Activated CD4-positive, CD25-positive, alpha-beta regulatory T cell treated with anti-CD3 and anti-CD28 coated beads, Interleukin-2, amount 50 U/mL, for 16 hours (primary cell): ENCODE measurements at places on chromosomes 3 and 15.

DNA sequence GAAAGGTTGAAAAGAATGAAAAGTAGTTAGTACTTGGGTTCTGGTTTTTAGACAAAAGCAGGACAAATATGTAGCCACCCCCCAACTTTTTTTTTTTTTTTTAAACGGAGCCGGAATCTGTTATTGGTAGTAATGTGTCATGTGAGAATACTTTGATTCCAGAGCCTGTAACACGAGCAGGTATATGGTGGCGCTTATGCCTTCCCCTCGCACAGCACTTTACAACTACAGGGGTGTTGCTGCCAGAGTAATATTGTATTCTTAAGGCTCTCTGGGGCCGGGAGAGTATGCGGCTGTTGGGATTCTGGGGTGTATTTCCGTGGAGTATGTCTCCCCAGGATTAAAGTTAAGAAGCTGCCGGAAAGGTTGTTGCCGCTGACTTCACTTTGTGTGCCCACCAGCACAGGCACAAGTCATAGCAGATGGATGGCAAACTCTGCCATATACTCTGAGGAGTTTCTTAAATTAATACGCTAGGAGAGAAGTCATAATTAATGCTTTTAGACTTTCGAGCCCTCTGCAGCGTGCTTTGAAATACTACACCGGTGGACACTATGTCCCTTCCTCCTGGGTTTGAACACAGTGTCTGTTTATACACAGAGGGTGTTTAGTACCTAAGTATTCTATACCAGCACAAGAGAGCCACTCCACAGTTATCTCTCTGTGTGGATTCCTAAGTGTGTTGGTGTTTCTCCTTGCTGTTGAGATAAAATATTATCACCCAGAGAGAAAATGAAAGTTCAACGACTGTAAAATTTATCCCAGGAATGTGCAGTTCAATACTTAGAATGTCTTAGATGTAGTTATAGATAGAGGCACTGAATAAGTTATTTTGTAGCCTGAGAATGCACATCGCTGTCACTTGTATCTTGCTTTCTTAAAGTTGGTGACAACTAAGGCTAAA is 1.4 kb downstream of the MBNL1 start:
- DNase-seq = no peak

- DNase-seq = no peak
Observed at GRCh38 chr3:22113453-22113852, 362.4 kb upstream of the ZNF385D start.

GRCh38 chr3:151548195-151548594 is 87.3 kb upstream of the IGSF10 start:
- no peak for DNase-seq

DNA sequence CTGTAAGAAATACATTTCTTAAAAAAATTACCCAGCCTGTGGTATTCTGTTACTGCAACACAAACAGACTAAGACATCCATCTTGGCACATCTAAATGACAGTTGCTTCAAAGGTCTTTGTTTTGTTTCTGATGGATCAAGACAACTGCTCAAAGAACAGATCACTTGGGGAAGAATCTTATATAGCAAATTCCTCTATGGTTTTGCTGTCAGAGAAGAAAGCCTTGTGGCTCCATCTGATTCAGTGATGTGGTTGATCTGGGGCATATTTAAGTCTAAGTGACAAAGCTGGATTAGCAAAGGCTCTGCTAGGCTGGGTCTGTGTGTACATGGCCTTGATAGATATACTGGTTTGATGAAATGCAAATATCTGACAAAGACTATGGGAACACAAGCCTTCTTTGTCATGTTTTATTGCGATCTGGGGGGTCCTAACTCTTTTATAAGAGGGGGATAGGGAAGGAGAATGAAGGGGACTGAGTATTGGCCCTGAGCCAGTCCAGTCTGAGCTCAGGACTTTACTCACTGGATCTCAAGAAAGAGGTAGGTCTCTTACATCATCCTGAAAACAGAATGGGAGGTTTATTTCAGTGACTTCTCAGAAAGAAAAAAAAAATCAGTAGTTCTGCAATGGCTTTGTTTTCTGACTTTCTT is 14.3 kb upstream of the LIMD1 start:
- DNase-seq = no peak

GRCh38 chr15:99098426-99098825 is 6.5 kb upstream of the SYNM start:
- no peak for DNase-seq

- no peak for DNase-seq
Observed at GRCh38 chr3:159252274-159252673, 450.4 kb downstream of the MFSD1 start.

DNA sequence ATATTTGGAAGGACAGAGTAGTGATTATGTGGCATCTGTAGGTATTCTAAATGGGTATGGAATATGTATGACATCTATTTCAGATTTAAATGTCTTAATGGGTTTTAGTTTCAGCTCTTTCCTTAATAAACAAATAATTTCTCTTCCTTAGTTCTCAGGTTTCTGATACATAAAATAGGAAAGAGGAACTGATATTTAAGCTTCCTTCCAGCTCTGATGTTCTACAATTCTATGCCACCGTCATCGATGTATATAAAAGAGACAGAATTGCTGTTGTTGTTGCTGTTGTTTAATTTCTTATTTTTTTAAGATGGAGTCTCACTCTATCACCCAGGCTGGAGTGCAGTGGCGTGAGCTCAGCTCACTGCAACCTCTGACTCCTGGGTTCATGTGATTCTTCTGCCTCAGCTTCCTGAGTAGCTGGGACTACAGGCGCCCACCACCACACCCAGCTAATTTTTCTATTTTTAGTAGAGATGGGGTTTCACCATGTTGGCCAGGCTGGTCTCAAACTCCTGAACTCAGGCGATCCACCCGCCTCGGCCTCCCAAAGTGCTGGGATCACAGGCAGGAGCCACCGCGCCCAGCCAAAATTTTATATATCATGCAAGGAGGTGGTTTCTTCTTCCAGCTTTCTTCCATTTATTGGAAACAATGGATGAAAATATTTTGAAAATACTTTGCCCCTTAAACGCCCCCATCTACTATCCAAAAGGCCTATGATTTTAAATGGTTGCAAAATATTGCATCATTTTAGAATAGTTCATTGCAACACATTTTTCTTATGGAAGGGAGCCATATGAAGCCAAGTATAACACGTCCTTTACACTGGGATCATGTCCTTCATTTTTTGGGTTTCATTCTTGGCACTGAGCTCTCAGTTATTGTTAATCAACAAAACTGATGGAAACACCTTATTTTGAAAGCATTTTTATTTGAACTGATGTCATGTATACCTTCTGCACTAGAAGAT is 13.9 kb upstream of the C15orf61 start:
- DNase-seq = no peak

DNA sequence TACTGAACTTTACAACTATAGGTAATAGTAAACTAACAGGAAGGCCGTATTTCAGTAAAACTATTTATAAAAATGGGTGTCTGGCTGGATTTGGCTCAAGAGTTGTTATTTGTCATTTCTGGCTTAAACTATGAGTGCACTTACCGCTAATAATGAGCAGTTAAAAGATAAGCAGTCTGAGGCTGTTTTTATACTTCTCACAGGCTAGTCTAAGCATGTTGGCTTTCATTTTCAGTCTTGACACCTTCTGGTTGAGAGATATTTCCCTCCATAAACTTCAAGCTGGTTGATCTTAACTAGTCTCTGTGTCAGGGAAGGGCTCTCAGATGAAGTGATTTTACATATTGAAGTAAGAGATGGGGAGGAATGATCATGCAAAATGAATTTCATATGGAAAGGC is 96.1 kb downstream of the RSRC1 start:
- no peak for DNase-seq

DNA sequence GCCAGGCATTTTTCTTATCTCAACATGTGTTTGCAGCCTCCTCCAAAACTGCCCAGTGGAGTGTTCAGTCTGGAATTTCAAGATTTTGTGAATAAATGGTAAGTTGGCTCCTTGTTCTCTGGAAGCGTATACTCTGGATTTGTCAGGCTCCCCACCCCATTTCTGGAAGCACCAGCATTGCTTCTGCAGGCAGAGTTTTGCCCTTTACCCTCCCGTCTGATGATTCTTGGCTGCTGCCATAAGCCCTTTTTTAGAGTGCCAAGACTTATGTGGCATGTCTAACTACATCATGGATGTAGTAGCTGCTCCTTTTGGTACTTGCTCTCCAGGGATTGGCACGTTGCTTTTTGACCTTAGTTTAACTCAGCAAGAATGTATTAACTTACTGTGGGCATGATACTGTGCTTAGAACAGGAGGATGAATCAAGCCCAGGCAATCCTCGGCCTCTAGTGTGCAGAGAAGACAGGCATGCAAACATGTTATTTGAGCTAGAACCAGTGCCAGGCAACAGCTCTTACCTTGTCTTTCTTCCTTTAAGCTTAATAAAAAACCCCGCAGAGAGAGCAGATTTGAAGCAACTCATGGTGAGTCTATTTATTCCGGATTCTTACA is 8.3 kb downstream of the SNAPC5 start:
- DNase-seq = no peak

DNA sequence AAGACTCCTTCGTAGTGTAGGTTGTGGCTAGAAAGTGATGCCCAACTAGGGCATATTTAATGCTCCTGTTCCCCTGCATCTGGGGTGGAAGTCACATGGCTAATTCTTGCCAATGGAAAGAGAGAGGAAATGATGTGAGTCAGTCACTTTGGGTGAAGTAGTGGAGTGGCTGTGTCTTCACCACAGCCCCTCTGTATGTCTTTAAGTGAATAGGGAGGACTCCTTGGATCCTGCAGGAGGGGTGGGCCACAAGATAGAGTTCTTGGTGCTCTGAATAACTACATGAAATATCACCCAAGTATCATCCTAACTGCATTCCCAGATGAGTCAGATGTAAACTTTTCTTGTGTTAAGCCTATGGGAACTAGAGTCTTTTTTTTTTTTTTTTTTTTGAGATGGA is 17.8 kb upstream of the MB21D2 start:
- no peak for DNase-seq

DNA sequence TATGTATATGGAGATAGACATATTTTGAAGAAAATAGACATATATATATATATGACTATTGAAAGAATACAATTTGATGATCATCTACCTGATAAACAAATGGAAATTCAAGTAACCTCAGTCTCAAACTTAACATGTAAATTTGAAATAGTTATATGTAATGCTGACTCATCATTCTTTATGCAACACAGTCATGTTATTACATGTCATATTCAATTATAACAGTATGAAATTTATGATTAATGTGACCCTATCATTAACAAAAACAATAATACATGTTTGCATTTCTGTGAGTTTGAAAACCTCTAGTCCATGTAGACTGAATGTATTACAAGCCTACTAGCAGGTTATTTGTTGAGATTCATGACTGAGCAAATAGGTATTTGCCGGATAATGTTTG is 204.1 kb downstream of the CADM2 start:
- DNase-seq = no peak

- no peak for DNase-seq
Observed at GRCh38 chr15:68749365-68749764, 71.3 kb downstream of the ANP32A start.

DNA sequence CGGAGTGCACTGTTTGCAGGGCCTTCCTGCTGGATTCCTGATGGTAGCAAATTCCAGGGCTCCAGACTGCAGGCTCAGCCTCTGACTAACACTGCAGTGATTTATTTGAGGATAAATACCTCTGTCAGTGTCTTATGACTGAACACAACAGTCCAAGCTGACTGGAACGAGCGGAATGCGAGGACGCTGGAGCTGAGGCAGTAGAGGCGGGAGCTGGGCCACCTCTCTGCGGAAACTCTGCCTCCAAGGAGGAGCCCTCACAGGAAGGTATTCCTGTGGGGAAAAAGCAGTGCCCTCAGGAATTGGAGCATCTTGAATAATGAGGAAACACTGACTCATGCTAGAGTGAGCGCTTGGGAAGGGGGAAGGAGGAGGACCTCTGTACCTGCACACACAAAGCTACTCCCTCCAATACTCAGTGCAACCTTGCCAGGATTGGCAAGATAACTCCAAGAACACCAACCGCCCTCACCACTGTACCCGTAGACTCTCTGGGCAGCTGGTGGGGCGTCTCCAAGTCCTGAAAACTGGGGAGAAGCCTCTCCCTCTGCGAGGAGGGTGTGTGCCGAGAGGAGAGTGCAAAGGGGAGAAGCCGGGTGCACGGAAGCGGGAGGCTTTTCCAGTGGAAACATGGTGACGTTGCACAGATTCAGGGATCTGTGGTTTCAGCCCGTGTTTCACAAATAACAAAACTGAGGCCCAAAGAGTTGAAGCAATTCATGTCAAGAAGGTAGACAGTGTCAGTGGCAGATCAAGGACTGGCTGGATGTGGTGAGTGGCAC is 43.0 kb downstream of the VGLL4 start:
- DNase-seq = no peak

DNA sequence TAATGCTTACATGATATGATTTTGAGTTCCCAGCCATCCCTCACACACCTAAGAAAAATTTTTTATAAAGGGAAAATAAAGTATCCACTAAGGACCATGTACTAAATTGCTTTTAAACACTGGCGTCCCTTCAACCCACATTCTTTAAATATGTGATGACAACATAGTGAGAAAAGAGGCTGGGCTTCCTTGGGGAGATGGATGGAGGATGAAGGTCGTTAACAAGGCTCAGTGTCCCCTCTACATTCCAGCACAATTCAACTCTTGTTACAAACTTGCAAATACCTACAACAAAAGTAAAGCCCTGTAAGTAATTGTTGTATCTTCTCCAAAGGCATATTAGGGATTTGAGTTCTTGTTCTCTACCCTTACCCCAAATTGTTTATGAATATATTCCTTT is 87.2 kb upstream of the SLC4A7 start:
- DNase-seq = no peak

DNA sequence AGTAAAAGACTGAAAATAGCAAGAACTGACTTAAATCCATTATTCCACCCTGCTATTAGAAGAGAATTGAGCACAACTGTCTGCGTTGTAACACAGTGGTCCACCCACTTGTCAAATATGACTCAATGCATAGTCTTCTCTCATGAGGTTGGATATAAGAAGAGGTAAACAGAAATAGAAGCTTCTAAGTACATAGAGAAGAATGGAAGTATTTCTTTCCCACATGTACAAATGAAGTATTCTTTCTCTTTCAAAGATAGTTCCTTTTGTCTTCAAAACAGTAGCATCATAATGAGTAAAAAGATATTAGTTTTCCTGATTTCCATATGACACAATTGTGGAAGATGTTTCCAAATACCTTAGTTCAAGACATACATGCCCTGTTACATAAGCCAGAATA is 348.6 kb upstream of the CCDC54 start:
- DNase-seq = no peak

- no peak for DNase-seq
Observed at GRCh38 chr3:45367453-45367871, 20.9 kb upstream of the LARS2 start.

GRCh38 chr3:22745321-22745720 is 457.8 kb upstream of the UBE2E2 start:
- no peak for DNase-seq

DNA sequence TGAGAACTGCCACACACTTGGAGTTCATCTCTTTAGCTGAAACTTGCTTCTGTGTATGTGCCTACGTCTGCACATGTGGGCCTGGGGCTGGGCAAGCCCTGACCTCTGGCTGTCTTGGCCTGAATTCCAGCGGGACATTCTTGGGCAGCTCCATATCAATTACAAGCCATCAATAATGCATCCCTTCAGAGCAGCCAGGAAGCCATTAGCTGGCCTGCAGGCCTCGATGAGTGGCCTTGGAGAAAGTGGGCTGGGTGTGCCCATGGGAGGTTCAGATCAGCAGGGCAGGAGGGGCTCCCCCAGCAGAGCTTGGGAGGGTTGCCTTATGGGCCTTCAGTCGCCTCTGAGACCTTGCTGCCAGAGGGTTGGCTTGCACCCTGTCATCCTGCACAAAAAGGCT is 124.1 kb downstream of the ETFA start:
- DNase-seq = no peak

GRCh38 chr3:148331081-148331846 is 366.4 kb upstream of the AGTR1 start:
- no peak for DNase-seq

GRCh38 chr15:41919954-41920538 is 26.2 kb upstream of the SPTBN5 start:
- DNase-seq = no peak
